ENCODE measurements at places on chromosomes 11 and 22. TPM values are rescaled to one million over a fixed set of nuclear protein-coding genes. Genes with fewer than 3 reads are reported as not detected.

The OR10D3 gene
- total RNA-seq = not detected

The SYCE3 gene
- total RNA-seq = not detected

The OR4C12 gene
- not detected for total RNA-seq

The VPS11 gene
- total RNA-seq = 16.6 TPM

The YPEL4 gene
- total RNA-seq = 0.13 TPM

The OR51I1 gene
- not detected for total RNA-seq

The FOSL1 gene
- total RNA-seq = 7.5 TPM

The RAC2 gene
- total RNA-seq = 2.3 TPM

The TRIM49 gene
- total RNA-seq = not detected

The LRRC56 gene
- 2.1 TPM for total RNA-seq

The GSTT2B gene
- 6.3 TPM for total RNA-seq

The KCTD14 gene
- 21.6 TPM for total RNA-seq

The ADAMTS15 gene
- 4.9 TPM for total RNA-seq

The ST14 gene
- total RNA-seq = 25.7 TPM

The CRYBB2 gene
- total RNA-seq = not detected

The FGF4 gene
- 2.0 TPM for total RNA-seq

The PRODH gene
- 27.6 TPM for total RNA-seq
